ENCODE measurements at places on chromosomes 5 and 9.

GRCh38 chr5:69129413-69129812, 35.6 kb downstream of the SLC30A5 start:
- no peak for DNase-seq

- no peak for DNase-seq
Measured at GRCh38 chr9:87199278-87199677, 252.0 kb upstream of the GAS1 start.

GRCh38 chr5:139686706-139687441, 38.7 kb downstream of the CXXC5 start:
- no peak for DNase-seq

GRCh38 chr5:151671950-151672349, 14.8 kb downstream of the SPARC start:
- DNase-seq, result no peak
